Motor neuron (in vitro differentiated cells): ENCODE measurements at places on chromosomes 5 and 9. TPM values are rescaled to one million over a fixed set of nuclear protein-coding genes. Genes with fewer than 3 reads are reported as not detected.

- no peak for ATAC-seq
Observed at GRCh38 chr5:9920697-9921096, 290.5 kb upstream of the TAS2R1 start.

GRCh38 chr5:176500511-176500910 lies 36.7 kb downstream of the RNF44 start:
- ATAC-seq: no peak

DNA sequence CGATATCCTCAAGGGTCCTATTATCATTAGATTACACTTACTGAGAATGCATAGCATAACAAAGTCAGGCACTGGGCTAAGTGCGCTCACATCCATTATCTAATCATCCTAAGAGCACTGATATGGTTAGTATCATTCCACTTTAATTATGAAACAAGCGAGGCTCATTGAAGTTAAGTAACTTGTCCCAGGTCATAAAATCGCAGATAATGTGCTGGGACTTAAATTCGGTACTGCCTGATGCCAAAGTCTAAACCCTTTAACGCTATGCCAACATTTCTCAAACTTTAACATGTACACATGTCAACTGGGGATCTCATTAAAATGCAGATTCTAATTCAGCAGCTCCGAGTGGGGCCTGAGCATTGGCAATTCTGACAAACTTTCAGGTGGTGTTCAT lies 204.7 kb downstream of the PTTG1 start:
- ATAC-seq: no peak

- ATAC-seq: no peak
Observed at GRCh38 chr9:133615186-133615585, 6.0 kb upstream of the FAM163B start.

GRCh38 chr5:16983022-16983639 lies 47.0 kb upstream of the MYO10 start:
- no peak for ATAC-seq

GRCh38 chr9:128497824-128498610 lies 6.5 kb upstream of the GLE1 start:
- no peak for ATAC-seq

- no peak for ATAC-seq
Observed at GRCh38 chr5:164235300-164235891, 730.0 kb downstream of the MAT2B start.

GRCh38 chr5:10441992-10442435 lies 335 bp downstream of the ROPN1L start:
- ATAC-seq: peak; percentile 59

DNA sequence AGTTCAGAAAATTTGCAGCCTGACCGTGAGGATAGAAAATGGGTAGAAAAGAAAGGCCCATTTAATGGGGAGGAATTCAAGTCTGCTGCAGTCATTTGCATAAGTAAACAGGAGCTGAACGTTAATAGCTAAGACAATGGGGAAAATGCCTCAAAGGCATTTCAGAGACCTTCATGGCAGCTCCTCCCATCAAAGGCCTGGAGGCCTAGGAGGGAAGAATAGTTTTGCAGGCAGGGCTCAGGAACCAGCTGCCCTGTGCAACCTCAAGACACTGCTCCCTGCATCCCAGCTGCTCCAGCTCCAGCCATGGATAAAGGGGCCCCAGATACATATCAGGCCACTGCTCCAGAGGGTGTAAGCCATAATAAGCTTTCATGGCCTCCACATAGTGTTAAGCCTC lies 32.2 kb upstream of the CDH18 start:
- ATAC-seq: no peak

- no peak for ATAC-seq
Observed at GRCh38 chr5:72587661-72588308, 80.6 kb upstream of the ZNF366 start.

DNA sequence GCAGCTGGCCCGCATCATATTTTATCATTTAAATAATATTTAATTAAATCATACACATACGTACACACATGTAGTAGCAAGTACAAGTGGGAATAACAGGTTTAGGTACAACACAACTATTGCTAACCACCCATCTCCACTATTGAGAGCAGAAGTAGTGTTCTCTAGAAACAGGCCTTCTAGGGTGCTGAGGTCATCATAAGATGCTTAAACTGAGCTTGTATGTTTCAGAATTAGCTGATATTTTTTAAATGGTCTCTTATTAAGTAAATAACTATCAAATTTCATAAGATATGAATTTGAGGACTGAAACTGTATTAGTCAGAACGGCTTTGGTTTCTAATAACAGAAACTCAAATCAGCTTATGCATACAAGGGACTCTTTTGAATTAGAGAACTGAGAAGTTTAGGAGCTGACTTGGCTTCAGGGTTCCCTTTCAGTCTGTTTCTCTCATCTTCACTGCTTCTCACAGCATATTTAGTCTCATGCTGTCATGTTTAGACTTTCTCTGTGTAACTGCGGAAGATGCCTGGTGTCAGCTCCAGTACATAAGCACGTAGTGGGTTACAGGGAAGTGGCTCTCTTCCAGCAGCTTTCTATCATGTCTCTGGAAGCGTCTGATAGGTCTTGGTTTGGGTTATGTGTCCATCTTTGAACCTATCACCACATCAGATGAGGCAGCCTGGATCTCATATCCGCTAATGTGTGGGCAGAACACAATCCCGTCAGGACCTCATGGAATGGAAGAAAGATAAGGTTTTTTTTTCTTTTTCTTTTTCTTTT lies 25.0 kb upstream of the OCLN start:
- ATAC-seq: no peak

DNA sequence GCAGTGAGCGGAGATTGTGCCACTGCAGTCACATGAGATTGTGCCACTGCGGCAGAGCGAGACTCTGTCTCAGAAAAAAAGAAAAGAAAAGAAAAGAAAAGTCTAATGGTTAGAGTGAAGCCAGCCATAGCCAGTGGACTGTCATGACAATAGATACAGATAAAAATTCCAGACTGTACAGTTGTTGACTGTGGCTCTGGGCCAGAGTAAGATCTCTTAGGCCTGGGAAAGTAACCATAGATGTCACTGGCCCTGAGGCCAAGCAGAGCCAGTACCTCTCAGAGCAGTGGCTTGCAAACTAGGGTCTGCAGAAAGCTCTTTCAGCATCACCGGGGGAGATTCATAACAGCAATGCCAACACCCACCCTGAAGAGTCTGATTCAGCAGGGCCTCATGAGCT lies 44.1 kb upstream of the SUB1 start:
- ATAC-seq: no peak

DNA sequence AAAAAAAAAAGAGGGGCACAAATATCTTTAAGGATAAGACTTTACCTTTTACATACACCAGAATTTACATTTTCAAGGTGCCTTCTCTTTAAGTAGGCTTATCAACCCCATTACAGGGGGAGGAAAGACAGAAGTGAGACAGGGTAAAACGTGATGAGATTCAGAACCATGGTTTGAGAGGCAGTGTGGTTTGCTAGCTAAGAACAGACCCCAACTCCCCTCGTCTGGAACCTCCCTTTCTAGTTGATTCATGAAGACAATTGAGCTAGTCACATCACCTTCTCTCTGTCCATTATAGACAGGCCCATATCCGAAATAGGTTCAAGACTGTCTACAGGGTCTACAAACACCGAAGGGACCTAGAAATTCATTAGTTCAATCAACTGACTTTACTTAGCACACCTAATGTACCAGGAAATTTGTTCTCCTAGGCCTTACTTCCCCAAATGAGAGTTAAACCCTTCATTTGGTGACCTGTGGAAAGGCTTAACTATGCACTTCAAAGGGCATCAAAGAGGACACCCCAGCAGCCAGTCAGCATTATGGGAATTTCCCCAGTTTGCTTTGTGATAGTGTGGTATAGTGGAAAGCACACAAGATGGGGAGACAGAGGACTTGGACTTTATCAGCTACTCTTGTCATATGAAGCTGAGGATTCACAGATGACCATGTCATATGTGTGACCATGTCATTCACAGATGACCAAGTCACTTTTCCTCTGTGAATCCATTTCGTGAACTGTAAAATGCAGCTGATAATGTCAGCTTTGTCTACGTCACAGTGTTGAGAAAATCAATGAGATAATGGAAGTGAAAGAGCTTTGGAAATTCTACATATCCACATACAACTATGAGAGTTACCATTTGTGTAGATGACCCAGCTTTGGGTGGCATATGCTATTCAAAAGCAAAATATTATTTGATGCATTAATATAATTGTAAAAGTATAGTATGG lies 40.2 kb upstream of the CYFIP2 start:
- ATAC-seq: no peak

DNA sequence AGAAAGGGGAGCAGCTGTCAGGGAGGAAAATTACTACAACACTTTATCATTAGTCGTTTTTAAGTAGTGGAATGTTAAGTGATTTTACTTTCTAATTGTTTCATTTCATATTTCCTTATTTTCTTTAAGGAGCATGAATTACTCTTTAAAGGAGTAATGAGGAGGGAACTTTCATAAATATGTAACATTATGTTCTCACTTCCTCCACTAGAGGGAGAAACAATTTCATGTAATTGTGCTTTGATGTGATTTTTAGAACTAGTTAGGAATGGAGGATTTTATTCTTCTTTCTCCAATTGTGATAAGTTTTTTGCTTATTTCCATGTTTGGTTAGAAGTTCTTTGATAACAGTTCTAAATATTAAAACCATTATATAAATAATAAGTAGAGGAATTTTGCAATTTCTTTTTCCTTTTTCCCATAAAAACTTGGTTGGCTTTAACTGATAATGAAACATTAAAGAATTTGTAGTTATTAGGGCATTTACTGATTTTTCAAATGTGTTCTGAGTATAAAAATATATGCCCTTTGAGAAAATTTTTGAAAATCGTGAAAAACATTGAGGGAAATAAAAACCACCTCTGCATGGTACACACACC lies 25.6 kb downstream of the CEP78 start:
- no peak for ATAC-seq

DNA sequence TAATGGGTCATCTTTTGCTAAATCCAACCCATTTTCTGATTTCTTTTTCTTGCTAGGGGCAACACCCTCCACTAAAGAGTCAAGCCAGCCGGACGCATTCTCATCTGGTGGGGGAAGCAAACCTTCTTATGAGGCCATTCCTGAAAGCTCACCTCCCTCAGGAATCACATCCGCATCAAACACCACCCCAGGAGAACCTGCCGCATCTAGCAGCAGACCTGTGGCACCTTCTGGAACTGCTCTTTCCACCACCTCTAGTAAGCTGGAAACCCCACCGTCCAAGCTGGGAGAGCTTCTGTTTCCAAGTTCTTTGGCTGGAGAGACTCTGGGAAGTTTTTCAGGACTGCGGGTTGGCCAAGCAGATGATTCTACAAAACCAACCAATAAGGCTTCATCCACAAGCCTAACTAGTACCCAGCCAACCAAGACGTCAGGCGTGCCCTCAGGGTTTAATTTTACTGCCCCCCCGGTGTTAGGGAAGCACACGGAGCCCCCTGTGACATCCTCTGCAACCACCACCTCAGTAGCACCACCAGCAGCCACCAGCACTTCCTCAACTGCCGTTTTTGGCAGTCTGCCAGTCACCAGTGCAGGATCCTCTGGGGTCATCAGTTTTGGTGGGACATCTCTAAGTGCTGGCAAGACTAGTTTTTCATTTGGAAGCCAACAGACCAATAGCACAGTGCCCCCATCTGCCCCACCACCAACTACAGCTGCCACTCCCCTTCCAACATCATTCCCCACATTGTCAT lies 72.0 kb downstream of the NUP214 start:
- ATAC-seq: no peak

GRCh38 chr9:116151199-116151598 lies 2.4 kb upstream of the PAPPA start:
- no peak for ATAC-seq

- peak; percentile 52 for ATAC-seq
Observed at GRCh38 chr5:68343421-68343826, 127.9 kb downstream of the PIK3R1 start.

DNA sequence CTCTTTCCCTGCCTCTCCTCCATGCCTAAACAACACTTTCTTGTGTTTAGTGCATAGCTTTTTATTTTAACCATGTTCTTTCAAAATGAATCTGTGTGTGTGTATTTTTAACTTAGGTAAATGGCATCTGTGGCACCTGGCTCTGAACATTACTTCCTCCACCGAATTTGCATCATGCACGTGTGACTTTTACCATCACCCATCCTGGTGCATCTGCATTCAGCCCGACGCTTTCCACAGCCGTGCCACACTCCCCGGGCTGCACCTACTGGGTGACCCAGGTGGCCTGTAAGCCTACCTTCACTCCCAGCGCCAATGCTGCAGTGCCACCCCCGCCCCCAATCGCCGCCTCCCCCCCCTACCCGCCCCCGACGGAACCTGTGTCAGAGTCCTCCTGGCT lies 12.7 kb upstream of the FCN1 start:
- ATAC-seq: no peak

GRCh38 chr9:135820661-135821060 lies 86.7 kb downstream of the CAMSAP1 start:
- no peak for ATAC-seq

DNA sequence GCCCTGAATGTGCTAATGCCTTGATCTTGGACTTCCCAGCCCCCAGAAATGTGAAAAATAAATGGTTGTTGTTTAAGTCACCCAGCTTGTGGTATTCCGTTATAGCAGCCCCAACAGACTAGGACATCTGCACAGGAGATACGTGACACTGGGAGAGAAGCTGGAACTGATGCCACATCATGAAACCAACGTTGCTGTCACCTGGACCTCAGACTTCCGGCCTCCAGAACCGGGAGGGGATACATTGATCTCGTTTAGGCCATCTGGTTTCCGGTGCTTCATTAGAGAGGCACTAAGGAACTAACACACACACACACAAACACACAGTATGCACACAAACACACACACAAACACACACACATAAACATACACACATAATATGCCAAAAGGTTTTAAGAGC lies 75.0 kb upstream of the ICE1 start:
- no peak for ATAC-seq

DNA sequence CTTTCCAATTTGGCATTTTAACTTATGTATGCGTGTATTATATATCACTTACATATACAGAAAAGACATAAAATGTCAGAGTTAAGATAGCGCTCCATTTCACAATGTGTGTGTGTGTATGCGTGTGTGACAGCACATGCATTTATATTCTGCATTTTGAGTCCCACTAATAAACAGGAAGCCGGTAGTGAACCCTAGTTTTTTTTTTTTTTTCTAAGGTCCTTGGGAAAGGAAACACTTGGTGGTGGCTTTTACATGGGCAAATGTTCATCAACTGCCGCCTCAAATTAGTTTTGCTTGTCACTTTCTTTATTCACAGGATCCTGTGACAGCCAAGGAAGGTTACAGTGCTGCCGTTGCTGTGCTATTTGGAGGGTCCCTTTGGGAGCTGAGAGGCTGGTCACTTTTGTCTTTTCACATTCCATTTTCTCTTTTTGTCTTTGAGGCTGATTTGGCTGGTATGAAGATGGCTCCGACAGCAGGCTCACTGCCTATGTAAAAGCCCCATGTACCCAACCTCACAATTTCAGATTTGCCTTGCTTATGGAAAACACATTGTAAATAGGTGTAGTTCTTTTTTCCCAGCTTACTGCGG lies 298.9 kb downstream of the CSNK1G3 start:
- ATAC-seq: no peak

EGFLAM gene
- 1.4 TPM in 2 replicates for total RNA-seq

PLPPR1 gene
- 37.5 and 39.2 TPM in 2 replicates for total RNA-seq

CDC25C gene
- total RNA-seq: 1.1 TPM in 2 replicates

CER1 gene
- 0.31 TPM in 1 of 2 replicates, not detected in the other for total RNA-seq

MEIKIN gene
- total RNA-seq: not detected in 2 replicates

ECM2 gene
- total RNA-seq: 7.8 and 11.9 TPM in 2 replicates

CHSY3 gene
- 1.2 and 2.0 TPM in 2 replicates for total RNA-seq

CD274 gene
- 2.0 and 6.8 TPM in 2 replicates for total RNA-seq

ERAP2 gene
- total RNA-seq: 2.0 and 3.3 TPM in 2 replicates

POLK gene
- total RNA-seq: 16.1 and 16.7 TPM in 2 replicates

MORN5 gene
- total RNA-seq: 0.78 and 1.1 TPM in 2 replicates

ORM2 gene
- total RNA-seq: not detected in 2 replicates
